ENCODE measurements at places on chromosomes 5 and 9. TPM values are rescaled to one million over a fixed set of nuclear protein-coding genes. Genes with fewer than 3 reads are reported as not detected.
A peak's percentile ranks its signal among the peaks of the same experiment; 100 is the strongest.

The MRRF gene
- total RNA-seq, result 77.7 TPM

The EPB41L4A gene
- total RNA-seq, result 0.87 TPM

The AFAP1L1 gene
- total RNA-seq, result 2.0 TPM

The SUSD3 gene
- total RNA-seq, result not detected

The C9 gene
- not detected for total RNA-seq

The PRDM9 gene
- total RNA-seq, result 0.02 TPM

The SOHLH1 gene
- not detected for total RNA-seq

The VCAN gene
- total RNA-seq, result 14.4 TPM

The CCDC183 gene
- total RNA-seq, result not detected

The UBE2QL1 gene
- total RNA-seq, result 0.64 TPM

The SLC25A51 gene
- 26.3 TPM for total RNA-seq

The HEMGN gene
- not detected for total RNA-seq

GRCh38 chr5:139947727-139948126 lies 95.4 kb downstream of the NRG2 start:
- DNase-seq, result no peak

DNA sequence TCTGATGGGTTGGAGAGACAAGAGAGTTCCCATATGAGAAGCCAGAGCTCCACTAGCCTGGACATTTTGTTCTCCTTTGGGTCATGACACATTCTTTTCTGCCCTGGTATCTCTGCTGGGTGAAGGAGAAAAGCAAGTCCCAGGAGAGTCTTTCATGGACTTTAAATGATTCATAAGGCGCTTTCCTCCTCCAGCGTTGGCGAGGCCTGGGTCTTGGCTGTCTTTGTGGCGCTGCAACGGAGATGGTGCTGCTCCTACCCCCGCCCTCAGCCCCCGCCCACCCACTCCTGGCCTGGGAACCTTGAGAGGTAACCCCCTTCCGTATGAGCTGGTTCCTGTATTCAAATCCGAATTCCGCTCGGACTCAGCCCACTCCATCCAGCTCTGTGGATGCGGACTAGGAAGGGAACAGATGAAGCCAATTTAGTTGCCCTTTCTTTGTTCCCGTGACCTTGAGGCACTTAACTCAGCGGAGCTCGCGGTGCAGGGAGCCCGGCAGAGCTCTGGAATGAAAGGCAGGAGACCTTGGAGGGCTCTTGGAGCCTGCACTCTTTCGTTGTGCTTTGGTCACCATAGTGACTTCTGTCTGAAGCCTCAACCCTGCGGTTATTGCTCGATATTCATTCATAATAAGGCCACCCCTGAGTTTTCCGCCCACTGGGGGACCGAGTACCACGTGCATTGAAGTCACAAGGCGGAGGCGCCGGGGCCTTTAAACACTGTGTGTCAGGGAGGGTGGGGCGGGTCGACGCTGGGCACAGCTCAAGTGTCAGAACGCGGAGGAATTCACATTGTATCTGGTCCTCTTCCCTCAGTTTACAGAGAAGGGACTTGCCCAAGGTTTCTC lies 14.0 kb upstream of the PWWP2A start:
- DNase-seq, result no peak

- DNase-seq, result no peak
Measured at GRCh38 chr9:138122201-138122600, 244.6 kb downstream of the CACNA1B start.

DNA sequence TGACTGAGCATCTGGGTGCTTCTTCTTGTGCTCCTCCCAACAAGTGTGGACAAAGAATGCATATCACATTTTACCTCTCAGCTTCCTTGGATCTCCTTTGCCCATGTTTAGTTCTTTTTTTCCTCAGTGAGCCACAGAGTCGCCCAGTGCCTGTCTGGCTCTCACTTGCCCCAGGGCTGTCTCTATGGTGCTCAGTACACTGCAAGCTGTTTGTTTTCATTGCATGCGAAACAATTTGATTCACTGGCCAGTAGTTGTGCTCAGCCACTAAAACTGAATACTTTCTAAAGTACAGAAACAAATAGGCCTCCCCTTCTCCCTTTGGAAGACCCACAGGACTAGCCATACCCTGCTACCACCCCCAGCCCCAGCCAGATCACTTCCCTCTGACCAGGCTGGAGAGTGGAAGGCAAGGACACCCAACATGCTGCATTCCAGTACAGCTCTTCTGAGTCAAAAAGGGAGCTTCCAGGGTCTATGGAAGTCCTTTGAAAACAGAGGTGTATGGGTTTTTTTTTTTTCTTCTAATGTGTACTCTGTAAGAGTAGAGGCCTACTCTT lies 3.8 kb downstream of the LHFPL2 start:
- no peak for DNase-seq

- DNase-seq, result no peak
Measured at GRCh38 chr9:109411069-109411761, 86.9 kb downstream of the PTPN3 start.

DNA sequence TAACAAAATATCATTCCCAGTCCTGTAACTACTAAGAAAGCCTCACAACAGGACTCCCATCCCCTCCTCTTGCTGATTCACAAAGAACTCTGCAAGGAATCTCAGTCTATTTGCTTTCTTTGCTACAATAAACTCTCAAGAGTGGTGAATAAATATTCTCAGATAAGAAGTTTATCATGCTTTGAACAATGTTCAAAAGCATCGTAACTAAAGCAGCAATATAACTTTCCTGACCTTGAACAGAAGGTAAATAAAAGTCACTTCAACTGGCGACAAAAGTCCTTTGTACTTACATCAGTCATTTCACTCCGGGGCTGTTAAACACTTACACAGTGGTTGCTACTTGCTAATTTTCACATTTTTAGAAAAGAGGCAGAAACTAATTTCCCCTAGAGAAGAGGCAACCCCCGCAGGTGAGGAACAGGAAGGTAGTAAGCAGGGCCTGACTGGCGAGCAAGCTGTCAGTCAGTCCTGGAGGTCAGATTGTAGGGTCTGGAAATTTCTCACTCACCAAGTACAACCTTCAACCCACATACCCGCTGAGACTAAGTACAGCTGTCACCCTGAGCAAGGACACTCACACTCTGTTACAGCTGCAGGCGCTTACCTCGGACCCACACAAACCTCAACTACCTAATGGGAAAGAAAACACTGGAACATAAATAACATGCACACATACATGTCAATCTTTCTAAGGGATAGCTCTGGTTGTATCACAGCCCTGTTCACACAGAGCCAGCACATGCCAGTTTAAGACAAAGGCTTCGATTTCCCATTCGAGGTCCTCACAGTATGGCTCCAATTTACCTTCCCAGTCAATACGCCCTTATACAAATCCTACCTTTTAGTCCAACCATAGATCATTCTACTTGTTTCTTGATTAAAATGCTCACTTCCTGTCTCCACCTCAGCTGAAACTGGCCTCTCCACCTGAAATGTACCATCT lies 104.6 kb upstream of the RETREG1 start:
- no peak for DNase-seq

DNA sequence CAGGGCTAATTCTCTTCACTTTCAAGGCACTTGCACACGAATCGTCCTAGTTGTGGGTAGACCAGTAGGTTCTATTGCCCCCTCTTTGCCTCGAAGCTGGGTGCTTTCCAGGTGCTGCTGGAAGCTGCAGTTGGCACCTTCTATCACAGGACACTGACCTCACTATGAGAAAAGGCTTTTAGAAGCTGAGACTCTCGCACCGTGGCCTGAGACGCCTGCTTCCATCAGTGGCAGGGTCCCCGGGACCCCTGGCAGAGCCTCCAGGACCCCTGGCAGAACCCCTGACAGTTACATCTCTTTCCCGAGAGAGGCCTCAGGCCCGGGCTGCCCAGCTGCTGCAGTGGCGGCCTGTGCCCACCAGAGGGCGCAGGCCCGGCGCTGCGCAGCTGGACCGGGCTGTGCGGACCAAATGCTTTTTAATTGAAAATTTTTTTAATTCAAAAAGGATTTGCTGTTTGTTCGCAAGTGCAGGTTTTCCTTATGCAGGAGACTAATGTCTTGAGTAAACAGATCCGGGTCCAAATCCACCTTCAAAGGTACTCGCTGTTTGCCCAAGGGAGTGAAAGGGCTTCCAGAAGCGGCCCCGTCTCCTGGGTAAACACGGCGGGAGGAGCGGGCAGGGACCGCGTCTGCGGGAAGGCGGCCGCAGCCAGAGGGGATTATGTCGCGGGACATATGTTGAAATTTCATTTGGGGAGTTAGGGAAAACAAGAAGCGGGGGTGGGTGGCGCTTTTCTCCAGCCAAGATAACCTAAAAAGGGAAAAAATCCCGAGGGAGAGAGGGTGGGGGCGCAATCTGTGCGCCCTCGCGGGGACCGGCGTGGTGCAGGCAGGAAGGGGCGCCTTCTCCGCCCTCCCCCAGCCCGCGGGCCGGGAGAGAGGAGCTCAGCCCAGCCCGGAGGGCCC lies 114.5 kb upstream of the LMX1B start:
- no peak for DNase-seq

DNA sequence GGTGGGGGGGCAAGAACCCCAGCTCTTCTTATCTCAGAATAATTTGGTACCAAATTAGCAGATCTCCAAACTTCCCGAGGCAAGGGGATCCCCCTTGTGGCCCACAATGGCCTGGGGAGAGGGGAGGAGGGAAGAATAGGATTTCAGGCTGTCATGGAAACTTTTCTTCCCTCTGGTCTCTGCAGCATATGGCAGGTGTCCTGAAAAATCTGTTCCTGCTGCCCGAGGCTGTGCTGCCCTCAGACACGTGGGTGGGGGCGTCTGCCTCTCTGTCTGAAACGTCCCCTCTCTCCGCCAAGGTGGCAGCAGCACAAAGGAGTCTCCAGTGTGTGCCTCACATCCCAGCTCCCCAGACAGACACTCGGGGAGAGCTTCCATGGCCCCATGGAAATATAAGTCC lies 34.0 kb downstream of the CCNJL start:
- DNase-seq, result no peak

GRCh38 chr9:113656771-113657670 lies 193.5 kb downstream of the RGS3 start:
- DNase-seq, result no peak

DNA sequence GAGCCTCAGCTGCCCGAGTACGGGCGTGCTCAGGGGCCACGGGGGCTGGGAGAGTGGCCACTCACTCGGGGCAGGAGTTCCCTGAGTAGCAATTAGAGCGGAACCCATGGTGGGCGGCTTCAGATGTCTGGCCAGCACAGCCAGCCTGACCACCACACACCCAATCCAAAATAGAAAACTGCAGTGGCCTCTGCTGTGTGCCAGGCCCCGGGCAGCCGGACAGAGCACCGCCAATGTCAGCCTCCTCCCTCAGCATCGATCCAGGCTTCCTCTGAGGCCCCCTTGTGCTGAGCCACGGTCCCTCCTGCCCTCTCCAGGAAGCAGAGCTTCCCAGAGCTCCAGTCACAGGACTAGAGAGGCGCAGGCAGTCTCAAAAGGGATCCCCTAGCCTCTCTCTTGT lies 2.7 kb downstream of the ADAMTS2 start:
- DNase-seq, result no peak

DNA sequence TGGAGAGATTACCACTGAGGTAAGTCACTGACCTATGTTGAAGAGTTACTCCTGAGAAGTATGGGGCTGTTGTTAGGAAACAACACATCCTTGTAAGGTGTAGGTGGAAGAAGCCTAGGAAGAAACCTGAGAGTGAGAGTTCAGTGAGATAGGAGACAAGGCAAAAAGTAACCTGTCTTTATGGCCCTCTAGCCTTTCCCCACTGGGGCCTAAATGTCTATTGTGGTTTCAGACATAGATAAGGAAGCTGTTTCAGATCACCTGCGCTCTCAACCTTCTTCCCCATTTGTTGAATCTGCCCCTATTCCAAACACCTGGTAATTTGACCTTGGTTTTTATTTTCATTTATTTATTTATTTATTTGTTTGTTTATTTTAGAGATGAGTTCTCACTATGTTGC lies 397.1 kb upstream of the RORB start:
- no peak for DNase-seq

GRCh38 chr5:167908606-167909005 lies 382.8 kb upstream of the WWC1 start:
- DNase-seq, result no peak

- DNase-seq, result no peak
Measured at GRCh38 chr5:110264661-110265060, 461.8 kb downstream of the TMEM232 start.

GRCh38 chr5:128349044-128349858 lies 188.8 kb downstream of the FBN2 start:
- DNase-seq, result peak; percentile 31

DNA sequence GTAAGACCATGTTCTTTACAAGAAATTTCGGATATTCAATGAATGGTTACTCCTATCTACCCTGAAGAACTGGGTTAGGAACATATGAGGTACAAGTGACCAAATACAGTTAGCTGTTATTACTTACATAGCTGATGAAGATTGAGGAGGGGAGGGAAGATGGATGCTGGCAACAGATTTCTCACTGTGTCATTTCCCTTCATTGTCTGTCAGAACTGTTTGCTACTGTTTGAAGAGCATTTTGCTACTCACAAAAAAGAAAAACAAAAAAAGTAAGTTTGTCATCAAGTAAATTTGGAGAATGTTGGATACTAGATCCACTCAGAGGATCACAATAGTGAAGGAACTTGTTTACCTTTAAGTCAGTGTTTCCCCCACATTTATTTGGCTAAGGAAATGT lies 53.7 kb downstream of the ENC1 start:
- DNase-seq, result no peak

- no peak for DNase-seq
Measured at GRCh38 chr5:86640998-86641397, 23.3 kb downstream of the COX7C start.

All from H4 (cell line).